ENCODE measurements at places on chromosomes 2 and 18. TPM values are rescaled to one million over a fixed set of nuclear protein-coding genes. Genes with fewer than 3 reads are reported as not detected.

DNA sequence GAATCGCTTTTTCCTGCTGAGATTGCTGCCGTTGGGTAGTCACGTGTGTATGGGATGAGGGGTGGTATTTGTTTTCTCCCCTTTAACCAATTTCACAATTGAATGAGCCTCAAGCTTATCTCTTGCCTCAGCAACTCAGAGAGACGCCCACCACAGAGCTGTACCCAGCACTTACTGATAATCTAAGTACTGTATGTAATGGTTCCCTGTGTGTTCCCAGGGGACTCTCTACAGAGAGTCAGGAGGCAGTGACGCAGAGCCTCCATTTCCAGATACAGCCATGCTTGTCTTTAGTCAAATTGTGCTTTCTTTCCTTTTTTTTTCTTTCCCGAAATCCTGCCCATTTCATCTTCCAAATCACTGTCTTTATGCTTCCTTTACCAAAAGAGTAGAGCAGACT, 1102.1 kb upstream of the KLHL29 start:
- DNase-seq = no peak

DNA sequence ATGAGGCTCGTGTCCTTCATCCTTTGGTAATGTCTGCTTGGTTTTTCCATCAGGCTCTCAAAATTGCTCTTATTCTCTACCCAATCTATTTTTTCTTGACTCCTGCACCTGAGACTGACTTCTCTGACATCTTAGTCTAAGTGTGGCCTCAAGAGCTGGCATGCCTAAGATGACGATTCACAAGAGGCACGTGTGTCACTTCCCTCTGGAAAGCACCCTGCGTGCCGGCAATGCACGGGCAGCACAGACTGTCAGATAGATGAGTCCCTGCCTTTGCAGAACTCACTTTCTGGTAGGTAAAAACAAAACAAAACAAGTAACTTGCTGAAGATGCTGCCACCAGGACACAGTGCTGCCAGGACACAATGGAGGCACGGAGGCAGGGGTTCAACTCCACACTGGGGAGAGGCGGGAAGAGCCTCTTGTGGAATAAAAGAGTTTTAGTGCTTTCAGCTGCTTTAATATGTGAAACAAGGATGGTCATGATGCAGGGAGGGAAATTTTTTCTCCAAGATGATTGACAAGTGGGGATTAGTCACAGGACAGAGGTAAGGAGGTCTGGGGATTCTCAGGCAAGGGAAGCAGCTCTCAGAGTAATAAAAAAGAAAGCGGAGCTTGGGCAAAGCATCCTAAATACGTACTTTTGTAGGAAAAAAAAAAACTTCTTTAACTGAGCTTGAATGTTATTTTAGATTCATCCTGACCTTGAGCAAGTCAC, 27.3 kb downstream of the CYB5A start:
- no peak for DNase-seq

DNA sequence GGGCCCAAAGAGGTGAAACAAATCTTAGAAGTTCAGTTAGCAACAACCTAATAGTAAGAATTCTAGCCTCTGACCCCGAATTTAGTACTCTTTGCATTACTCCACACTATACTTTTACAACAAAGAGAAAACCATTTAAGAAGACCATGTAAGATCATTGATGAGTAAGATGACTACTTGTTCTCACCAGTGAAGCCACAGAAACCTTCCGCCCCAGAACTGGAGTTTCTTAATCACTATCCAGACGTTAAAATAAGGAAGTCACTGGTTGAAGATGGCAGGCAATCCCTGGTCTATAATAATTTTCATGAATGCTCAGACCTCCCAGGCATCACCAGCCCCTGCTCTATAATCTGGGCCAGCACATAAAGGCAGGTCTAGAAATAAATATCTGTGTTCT, 95.0 kb downstream of the TMEM163 start:
- no peak for DNase-seq

GRCh38 chr2:143157001-143157400, 27.8 kb downstream of the ARHGAP15 start:
- no peak for DNase-seq

DNA sequence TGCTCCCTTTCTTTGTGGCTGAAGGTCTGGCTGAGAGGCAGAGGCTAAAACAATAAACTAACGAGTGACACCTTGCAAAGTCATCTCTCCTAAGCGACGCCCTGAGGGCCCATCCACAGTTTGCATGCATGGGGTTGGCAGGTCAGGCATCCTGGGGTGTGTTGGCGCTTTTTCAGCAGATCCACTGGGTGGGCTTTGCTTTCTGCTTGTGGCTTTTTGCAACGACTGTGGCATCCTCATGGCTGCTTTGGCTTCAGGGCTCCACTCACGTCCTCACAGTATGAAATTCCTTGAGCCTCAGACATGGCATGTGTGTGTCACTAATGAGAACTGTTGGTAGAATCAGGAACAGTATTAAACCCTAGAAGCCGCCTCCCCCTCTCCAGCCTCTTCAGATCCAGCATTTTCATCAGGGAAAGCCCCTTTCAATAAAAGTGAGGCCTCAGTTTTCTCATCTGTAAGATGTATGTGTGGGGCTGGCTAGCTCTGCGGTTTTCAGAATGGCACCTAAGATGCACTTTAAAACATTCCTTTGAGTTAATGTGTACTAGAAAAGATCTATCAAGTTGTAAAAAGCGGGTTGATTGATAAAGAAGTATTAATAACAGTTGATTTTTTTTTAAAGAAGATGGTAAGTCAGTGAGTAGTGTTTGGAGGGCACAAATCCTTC, 72.5 kb downstream of the SH3BP4 start:
- no peak for DNase-seq

GRCh38 chr2:229044581-229044980, 226.5 kb downstream of the PID1 start:
- no peak for DNase-seq

GRCh38 chr2:96554293-96555145, 18.0 kb downstream of the ARID5A start:
- DNase-seq = peak; percentile 68

- DNase-seq = no peak
Observed at GRCh38 chr2:23489471-23490322, 104.7 kb downstream of the KLHL29 start.

DNA sequence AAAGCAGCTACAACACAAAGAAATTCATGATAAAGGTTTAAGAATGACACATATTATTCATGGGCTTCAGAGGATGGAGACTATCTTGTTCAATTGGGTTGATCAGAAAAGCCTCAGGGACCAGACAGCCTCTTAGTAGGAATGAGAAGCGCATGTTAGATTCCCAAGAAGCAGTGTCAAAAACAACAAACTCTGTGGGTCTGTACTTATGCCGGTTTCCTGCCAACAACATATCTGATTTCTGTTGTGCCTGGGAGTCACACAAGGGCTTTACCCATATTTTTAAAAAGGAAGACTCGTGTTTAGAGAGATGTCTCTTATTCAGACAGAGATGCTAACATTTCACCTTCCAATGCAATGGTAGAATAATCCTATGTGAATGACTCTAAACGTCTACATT, 2180.6 kb upstream of the CELF4 start:
- DNase-seq = no peak

DNA sequence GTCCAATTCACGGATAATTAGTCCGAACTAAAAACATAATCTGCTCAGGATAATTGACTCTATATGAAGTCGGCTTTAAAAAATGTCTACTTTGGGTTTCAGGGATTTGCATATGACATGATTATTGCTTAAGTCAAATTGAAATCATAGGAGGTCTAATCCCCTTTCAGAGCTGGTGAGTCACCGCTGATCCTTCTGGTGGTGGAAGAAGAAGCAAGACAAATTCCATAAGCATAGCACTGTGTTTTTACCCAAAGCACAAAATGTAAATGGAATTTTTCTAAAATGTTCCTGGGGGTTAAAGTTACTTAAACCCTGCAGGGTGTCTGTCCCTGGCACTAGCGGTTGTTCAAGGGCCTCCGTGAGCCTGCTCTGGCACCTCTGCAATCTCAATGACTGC, 460.2 kb downstream of the LRATD1 start:
- no peak for DNase-seq

GRCh38 chr2:150369862-150370261, 117.6 kb downstream of the RND3 start:
- no peak for DNase-seq

- no peak for DNase-seq
Observed at GRCh38 chr2:195509551-195509950, 147.5 kb upstream of the SLC39A10 start.

GRCh38 chr2:100067784-100068183, 74.6 kb downstream of the AFF3 start:
- DNase-seq = no peak

DNA sequence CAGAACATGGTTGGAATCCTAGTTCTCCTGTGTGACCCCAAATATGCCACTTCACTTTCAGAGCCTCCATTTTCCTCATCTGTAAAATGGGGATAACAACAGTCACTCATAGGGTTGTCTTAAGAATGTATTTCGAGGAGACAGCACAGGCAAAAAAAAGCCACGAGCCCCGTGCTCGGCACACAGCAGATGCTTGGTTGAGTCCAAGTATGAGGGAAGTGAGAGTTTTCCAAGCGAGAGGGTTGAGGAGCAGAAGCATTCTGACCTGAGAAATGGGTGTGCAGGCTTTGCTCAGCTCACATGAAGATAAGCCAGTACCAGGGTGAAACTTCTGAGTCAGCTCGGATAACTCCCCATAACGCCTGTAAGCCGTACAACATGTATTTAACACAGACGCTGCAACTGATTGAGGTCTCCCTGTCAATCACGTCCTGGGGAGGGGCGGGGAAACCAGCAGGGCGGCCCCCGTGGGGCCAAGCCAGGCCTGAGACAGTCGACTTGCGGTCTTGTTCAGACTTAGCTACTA, 23.0 kb upstream of the ODC1 start:
- no peak for DNase-seq

GRCh38 chr2:8281950-8282857, 399.7 kb upstream of the ID2 start:
- DNase-seq = peak; percentile 25

DNA sequence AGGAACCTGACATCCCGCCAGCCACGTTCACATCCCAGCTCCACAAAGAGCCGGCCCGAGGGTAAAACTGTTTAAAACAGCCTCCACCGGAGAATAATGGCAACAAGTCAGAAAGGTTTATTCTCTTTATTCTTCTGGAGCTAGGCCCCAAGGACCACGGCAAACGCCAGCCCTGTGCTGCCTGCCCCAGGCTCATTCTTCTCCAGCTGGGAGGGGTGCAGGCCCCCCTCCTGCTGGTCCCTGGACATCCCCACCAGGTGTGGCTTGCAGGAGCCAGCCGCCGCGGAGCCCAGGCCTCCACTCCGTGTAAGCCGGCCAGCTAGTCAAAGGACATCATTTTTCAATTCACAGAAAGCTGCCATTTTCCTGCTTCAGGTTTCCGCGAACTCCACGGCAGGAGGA, 65.8 kb upstream of the SALL3 start:
- DNase-seq = no peak

GRCh38 chr2:28469304-28469703, 26.6 kb upstream of the PLB1 start:
- no peak for DNase-seq

GRCh38 chr18:52657043-52657805, 317.2 kb downstream of the DCC start:
- DNase-seq = no peak

EIF2AK3 gene
- total RNA-seq = 31.0 TPM

NOSTRIN gene
- not detected for total RNA-seq

SNX17 gene
- 130 TPM for total RNA-seq

SCG2 gene
- total RNA-seq = not detected

COL4A3 gene
- 0.03 TPM for total RNA-seq
